ENCODE measurements at places on chromosomes 3 and 15.

DNA sequence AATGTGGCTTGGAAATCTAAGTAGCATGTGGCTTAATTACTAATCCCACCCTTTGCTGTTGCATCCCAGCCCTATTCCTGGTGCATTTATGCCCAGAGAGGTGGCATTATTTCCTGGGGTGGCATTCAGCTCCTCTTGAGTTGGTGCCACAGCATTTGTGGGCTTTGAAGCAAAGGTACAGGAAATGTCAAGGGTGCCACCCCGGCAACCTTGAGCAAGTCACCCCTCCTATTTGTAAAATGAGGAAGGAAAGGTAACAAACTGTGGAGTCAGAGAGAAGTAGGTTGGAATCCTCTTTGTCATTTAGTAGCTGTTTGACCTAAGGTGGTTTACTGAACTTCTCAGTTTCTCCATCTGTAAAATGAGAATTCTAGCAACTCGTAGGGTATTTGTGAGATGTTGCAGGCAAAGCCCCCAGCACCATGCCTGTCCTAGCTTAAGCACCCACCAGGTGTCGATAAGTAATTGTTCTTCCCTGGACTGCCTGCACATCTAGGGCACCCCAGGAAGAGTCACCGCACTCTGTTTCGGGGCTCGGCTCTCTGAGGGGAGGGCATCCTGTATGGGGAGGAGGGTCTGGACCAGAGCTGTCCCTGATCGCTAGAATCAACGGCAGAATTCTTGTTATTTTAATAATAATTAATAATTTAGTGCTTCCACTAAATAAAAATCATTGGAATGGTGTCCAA lies 17.1 kb downstream of the ISG20 start:
- DNase-seq: no peak

DNA sequence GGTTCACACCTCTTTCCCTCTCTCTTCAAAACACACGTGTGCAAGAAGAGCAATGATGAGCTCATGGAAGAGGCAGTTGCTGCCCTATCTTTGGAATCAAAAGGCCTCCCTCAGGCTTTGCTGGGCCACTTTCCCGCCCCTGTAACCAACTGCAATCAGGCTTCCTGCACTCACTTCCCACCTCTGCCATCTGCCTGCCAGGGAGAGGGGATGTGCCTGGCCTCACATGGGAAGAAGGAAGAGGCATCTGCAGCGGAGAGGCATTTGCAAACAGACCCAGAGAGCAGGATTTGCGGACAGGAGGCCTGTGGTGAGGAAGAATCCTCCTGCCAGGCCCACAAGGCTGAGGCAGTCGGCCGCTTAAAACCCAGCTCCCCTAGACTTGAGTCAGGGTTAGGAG lies 175.6 kb upstream of the ATP10A start:
- DNase-seq: no peak

DNA sequence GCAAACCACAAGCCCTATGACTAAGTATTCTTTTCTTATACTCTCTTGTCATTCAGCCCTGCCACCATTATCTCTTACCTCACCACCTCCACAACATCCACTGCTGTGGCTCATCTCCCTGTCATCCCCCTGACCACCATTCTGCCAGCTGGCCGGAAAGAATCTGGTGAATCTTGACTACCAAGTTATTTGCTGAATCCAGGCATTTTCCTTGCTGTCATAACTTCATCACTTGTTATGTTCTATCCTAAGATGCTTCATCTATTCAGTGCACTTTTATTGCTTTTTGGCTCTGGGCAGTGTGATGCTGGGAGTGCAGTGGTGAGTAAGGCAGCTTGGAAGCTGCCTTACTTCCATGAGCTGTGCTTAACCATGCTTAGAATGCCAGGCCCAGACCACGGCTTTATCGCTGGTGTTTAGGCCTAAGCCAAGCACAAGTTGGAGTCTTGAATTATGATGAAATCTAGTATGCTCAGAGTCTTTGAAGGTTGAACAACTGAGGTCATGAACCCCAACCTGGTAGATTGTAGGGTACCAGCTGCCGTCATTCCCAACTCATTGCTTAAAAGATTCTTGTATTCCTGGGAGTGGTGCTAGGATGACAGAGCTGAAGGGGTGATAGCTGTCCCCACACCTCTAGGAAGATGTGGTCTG lies 27.0 kb upstream of the APH1B start:
- DNase-seq: no peak

DNA sequence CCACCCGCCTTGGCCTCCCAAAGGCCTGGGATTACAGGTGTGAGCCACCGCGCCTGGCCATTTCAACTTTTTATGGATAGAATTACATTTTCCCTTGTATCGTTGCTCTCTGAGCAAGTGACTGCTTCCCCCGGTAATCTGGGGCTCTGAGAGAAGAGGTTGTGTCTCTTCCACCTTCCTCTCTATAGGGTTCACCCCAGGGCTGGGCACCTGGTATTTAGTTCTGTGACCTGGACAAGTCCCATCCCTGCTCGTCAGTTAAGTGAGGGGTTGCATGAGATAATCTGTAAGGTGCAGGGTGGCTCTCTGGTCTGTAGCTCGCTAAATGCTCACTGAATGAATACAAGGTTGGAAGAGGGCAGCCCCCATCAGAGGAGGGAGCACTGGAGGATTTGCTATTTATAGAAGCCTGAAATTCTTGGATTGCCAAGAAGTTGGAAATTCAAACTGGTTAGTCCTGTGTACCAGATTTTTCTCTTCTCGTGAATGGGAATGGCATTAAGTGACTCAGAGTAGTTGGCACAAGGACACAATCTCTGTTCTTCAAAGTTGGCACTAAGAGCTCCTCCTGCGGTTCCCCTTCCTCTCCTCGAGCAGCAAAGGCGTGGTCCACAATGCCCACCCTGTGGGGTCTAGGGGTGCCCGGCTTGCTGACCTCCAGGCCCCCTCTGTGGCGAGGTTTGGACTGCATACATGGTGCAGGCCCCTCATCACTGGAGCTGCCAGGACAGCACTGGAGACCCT lies 68.1 kb upstream of the DLG1 start:
- DNase-seq: no peak

- no peak for DNase-seq
These were observed 92.6 kb upstream of the PLSCR4 start for GRCh38 chr3:146343551-146343950.

- no peak for DNase-seq
These were observed 13.3 kb upstream of the CD200 start for GRCh38 chr3:112319516-112320276.

GRCh38 chr3:189944285-189945145 lies 176.2 kb downstream of the P3H2 start:
- DNase-seq: no peak

- peak; percentile 39 for DNase-seq
These were observed 692 bp downstream of the UBE2E2 start for GRCh38 chr3:23203708-23204330.

- DNase-seq: no peak
These were observed 297.5 kb downstream of the NTRK3 start for GRCh38 chr15:87959080-87959479.

GRCh38 chr3:126498929-126499328 lies 18.6 kb downstream of the UROC1 start:
- DNase-seq: no peak

GRCh38 chr3:169090559-169090958 lies 573.0 kb downstream of the MECOM start:
- no peak for DNase-seq

GRCh38 chr3:153084431-153084830 lies 77.6 kb upstream of the RAP2B start:
- no peak for DNase-seq

DNA sequence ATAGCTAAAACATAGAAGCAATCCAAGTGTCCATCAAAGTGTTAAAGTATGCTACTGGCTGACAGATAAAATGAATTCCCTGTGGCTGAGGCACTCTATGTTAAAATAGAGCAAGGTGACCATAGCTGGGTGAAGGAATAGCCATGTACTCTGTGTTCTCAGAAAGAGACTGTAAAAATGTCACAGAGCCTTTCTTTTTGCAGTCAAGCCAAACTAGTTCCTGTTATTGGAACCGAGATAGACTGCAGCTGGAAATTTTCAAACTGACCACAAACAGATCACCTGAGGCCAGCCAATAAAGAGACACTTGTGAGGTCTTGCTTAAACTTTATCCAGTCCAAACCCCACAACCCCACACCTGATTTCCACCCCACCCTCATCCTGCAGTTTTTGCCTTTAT lies 422.8 kb upstream of the NAALADL2 start:
- DNase-seq: no peak

DNA sequence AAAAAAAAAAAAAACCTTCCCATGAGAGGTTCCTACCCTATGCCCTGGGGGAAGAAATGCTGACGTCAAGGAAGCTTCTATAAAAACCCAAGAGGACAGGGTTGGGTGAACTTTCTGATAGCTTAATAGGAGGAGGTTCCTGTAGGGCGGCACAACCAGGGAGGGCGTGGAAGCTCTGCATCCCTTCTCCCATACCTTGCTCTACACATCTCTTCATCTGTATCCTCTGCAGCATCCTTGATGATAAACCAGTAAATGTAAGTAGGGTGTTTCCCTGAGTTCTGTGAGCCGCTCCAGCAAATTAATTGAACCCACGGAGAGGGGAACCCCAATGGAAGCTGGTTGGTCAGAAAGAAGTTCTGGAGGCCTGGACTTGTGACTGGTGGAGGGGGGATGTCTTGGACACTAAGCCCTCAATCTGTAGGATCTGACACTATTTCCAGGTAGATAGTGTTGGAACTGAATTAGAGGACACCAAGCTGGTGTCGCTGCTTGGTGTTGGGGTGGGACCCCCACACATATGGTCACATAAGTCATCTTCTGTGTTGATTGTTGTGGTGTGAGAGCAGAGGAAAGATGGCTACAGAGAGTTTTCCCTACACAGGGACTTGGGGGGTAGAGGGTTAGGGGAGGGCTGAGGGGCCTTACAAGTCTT lies 91.5 kb downstream of the ST6GAL1 start:
- peak; percentile 90 for DNase-seq

- DNase-seq: peak; percentile 35
These were observed 115.9 kb downstream of the DCLK3 start for GRCh38 chr3:36648241-36649034.

DNA sequence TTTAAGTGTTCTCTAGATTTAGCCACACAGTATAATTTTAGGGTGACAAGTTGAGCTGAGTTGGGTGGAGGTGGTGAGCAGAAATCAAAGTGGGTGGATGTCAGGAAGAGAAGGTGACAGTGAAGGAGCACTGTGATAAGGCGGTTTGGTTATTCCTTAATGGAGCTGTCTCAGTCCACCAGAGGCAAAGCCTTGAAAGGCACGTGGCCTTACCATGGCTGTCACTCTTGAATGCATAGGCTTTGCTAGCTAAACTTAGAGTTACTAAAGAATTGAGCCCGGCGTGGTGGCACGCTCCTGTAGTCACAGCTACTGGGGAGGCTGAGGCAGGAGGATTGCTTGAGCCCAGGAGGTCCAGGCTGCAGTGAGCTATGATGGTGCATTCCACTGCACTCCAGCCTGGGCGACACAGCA lies 560 bp upstream of the TTLL13 start:
- no peak for DNase-seq

DNA sequence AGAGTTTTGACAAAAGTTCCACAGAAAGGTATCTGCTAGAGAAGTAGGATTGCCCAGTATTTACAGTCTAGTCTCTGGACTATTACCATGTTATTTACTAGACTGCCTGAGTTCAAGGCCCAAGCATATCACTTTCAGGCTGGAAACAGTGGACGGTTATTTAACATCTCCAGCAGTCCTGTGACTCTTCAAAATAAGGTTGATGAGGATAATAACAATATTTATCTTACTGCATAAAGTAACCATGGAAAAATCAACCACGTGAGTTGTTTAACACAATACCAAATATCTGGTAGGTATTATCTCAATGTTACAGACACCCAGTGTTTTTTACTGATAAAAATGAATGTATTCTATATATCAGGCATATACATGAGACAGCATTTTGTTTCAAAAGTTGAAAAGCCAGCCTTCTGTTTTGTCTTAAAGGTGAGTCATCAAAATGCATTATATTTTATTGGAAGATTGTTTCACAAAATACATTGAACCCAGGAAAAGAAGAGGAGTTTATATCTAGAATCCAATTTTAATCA lies 535.8 kb downstream of the TBL1XR1 start:
- DNase-seq: no peak

GRCh38 chr3:140536926-140537726 lies 140.7 kb upstream of the TRIM42 start:
- DNase-seq: no peak

- no peak for DNase-seq
These were observed 53.1 kb downstream of the CLDN1 start for GRCh38 chr3:190269101-190269500.

GRCh38 chr3:182628531-182628930 lies 164.8 kb upstream of the ATP11B start:
- DNase-seq: no peak

DNA sequence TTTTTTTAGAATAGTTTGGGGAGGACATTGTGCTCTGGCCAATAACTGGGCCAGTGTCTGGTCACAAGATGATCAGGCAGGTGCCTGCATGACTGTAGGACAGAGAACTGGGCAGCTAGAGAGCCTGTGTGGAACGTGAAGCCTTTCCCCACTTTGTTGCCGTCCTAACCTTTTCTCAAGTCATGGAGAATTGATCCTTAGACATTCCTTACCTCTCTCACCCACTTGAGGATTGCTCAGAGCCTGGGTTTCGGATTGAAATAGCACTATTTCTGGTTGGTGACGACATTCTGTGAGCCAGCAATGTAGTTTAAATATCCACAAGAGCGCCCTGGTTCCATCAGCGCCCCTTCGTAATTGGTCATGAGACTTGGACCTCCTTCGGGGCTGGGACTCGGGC lies 138.4 kb downstream of the IGF1R start:
- DNase-seq: no peak

DNA sequence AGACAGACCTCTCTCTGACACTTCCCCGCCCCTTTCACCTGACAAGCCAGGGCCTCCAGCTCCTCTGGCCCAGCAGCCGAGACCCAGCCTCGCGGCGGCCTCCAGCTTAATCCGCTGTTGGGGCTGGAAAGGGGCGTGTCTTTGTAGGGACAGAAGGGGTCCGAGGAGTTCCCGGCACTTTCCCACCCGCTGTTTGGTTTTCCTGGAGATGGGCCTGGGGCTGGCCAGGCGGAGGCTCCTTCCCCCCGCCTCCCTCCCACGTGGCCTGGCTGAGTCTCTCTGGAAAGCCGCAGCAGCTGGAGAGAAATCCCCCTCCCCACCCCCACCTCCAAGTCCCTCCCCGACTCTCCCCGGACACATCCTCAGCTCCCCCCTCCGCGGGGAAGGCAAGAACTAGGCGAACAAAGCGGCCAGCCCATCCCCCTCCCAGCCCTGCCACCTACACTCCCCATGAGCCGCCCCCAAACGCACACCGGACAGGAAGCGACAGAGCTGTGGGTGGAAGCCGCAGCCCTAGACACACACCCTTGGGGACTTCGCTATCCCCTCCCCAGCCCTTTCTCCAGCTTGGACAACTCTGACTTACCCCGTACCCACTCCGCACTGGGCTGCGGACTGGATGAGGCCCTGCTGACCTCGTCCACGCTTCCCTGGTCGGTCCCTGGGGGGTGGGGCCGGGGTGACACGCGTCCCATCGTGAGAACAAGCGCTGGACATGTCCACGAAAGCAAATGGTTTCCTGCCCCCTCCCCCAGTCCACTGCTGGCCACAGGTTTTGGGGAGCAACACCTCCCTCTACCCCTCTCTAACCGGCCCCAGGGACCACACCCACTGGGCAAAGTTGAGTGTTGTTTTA lies 1.2 kb downstream of the IGDCC4 start:
- peak; percentile 58 for DNase-seq

- DNase-seq: peak; percentile 16
These were observed 28.8 kb upstream of the TMEM115 start for GRCh38 chr3:50388016-50388719.
